ENCODE measurements at places on chromosomes 4 and X. TPM values are rescaled to one million over a fixed set of nuclear protein-coding genes. Genes with fewer than 3 reads are reported as not detected.

The UXT gene
- total RNA-seq, result 233 TPM

The CD38 gene
- total RNA-seq, result 0.44 TPM

The CDKL2 gene
- 0.15 TPM for total RNA-seq

The TBX22 gene
- not detected for total RNA-seq

The HERC6 gene
- 81.3 TPM for total RNA-seq

The ZNF157 gene
- 0.05 TPM for total RNA-seq

The GUCY1B1 gene
- total RNA-seq, result 3.2 TPM

The SLC4A4 gene
- total RNA-seq, result 2.8 TPM

The NOA1 gene
- 12.4 TPM for total RNA-seq

The ZBTB33 gene
- total RNA-seq, result 37.6 TPM

The ABCE1 gene
- 112 TPM for total RNA-seq
